ENCODE measurements at places on chromosomes 13 and 19.

GRCh38 chr13:40503011-40503410 is 163.4 kb downstream of the FOXO1 start:
- no peak for DNase-seq

- no peak for DNase-seq
Measured at GRCh38 chr13:110685305-110686020, 20.5 kb downstream of the CARS2 start.

GRCh38 chr19:5676772-5677105 is 3.6 kb downstream of the MICOS13 start:
- DNase-seq: no peak

DNA sequence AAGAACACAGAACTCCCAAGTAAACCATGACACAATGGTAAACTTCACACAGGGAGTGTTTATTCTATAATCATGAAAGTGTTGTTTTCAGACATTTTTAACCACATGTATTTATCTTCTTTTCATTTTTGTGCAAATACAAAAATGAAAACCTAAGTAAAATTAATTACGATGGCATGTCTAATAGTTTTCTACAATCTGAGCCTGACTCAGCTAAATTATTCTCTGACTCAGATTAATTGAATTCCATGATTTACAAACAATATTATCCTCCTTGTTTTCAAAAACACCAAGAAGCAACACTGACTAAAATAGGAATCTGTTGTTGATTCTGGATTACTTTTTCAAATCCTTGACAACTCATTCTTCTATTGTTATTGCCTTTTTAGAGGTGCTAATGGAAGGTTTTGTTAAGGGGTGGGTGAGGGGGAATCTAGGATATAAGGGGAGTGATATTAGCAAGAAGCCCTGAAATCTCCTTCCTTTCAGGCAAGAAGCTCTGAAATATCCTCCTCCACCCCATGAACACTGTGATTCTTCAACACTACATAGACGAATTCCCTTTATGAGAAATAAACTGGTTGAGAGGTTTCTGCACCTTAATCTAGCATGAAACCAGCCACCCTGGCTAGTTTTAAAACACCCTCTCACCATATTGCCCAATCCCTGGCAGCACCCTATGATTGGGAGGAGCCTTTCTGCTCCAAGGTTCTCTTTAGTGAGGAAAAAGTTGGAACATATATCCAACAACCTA is 1057.7 kb upstream of the PCDH20 start:
- no peak for DNase-seq

GRCh38 chr13:25116044-25116443 is 20.1 kb downstream of the PABPC3 start:
- DNase-seq: no peak

GRCh38 chr19:47729468-47729798 is 15.9 kb upstream of the NOP53 start:
- peak; percentile 83 for DNase-seq

- DNase-seq: peak; percentile 3
Measured at GRCh38 chr19:5170329-5170745, 170.3 kb downstream of the PTPRS start.

DNA sequence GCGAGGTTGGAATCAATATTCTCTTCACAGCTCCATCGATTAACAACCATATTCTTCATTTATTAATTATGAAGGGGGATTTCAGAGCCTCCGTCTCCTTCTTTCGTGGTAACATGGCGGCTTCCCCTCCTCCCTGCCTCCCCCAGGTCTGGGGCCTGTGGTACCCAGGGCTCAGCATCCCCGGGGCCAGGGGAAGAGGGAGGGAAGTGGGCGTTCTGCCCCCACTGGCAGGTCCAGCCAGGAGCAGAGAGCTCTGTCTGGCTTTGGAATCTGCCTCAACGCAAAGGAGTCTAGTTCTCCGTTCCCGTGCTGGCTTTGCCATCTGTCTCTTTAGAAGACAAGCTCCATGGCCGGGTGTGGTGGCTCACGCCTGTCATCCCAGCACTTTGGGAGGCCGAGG is 37.8 kb upstream of the ONECUT3 start:
- no peak for DNase-seq

GRCh38 chr19:8036434-8037099 is 16.0 kb upstream of the CCL25 start:
- no peak for DNase-seq

DNA sequence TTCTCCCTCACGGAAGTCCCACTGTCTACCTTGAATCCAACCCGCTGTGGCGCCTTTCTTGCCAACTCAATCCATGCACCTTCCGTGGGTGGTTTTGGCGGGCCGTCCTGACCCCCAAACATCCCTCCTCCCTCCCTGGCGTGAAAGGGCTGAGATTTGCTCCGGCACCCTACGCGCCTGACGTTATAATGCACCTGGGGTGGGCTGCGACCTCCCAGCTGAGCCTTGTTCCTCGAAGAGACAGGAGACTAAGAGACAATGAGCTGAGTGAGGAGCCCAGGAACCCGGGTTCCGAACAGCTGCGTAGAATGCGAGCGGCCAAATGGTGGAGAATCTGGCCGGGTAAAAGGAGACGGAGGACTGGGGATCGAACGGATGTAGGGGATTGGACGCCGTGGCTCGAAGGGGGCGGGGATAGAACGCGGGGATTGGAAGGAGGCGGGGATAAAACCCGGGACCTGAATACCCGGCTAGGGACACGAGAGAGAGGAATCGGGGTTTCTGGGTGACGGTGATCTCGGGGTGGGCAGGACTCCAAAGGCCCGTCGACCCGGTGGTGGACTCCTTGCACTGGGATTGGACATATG is at the start of gene CPT1C:
CPT1C (plus strand) TSS at position 461 of the 587 bp plus-strand sequence. CDS start 1,137 bp downstream, outside the sequence.
- peak; percentile 92 for DNase-seq

GRCh38 chr13:69474011-69474685 is 633.5 kb upstream of the ATXN8OS start:
- no peak for DNase-seq

GRCh38 chr19:41924151-41925145 is 3.8 kb downstream of the ERFL start:
- no peak for DNase-seq

GRCh38 chr19:9295411-9295849 is 14.2 kb downstream of the ZNF699 start:
- no peak for DNase-seq

GRCh38 chr19:51739466-51740213 is 12.0 kb downstream of the FPR1 start:
- DNase-seq: no peak

GRCh38 chr19:345320-345879 is 804 bp upstream of the MIER2 start:
- DNase-seq: no peak

DNA sequence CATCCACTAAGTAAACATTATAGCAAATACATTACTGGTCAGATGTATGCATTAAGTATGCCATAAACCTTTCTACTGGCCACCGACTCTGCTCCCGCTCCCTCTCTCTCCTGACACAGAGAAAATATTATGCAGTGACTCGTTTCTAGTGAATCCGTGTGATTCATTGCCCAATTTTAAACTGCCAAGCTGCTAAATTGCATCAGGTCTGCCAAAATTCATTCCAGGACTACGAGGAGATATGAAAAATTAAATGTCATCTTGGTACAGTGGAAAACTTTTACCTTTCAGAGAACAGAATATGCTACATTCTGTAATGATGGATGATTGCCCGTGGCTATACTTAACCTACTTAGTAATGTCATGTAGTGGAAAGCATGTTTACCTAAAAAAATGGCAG is 368.8 kb upstream of the TSHZ3 start:
- DNase-seq: no peak

DNA sequence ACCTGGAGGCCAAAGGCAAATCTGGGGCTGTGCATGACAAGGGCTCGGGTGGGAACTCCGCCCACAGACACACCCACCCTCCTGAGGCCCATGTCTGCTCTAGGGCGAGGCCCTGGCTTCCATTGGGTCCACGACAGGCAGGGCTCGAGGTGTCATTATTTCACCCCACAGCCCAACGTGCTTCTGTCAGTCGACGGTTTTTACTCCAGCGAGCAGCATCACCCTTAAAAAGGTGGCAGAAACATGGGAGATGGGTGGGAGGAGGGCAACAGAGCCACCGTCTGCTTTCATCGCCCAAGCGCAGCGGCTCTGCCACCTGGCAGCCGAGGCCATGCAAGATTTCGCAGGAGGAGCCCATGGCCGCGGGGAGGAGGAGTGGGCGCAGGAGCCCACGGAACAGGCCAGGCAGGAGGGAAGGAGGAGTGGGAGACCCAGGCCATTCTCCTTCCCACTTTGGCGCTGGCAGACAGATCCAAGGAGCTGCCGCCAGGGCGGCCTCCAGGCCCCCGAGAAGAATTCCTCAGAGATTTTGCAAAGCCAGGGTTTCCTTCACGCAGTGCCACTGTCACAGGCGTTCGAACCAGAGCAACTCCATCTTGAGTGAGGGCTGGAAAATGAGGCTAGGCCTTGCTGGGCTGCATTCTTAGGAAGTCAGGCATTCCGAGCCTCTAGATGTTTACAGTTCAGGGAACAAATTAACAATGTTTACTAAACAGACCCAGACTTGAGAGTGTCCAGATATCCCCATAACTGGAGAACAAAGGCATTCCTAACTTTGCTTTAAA is 49.3 kb upstream of the TUBGCP3 start:
- DNase-seq: no peak

- DNase-seq: no peak
Measured at GRCh38 chr13:64417581-64417980, 2812.6 kb downstream of the PCDH9 start.

DNA sequence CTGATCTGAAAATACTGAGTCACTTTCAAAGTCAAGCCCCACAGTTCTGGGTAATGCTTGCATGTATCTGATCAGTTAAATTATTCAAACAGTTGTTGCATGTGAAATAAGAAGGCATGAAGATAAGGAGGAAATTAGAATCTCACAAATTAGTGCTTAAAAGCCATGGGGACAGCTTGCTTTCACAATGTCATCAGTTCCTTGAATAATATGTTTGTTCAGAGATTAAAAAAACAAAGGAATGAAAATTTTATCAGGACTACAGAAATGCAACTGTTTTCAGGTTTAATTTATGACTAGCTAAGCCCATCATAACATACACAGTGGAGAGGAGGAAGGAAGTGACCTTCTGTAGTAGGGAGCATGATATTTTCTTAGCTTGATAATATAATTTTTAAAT is 150.1 kb downstream of the OXGR1 start:
- no peak for DNase-seq

GRCh38 chr13:74158571-74159352 is 24.6 kb upstream of the KLF12 start:
- DNase-seq: no peak

GRCh38 chr19:29188289-29189032 is 24.5 kb downstream of the UQCRFS1 start:
- DNase-seq: no peak

GRCh38 chr13:105031306-105031705 is 1504.2 kb downstream of the EFNB2 start:
- no peak for DNase-seq

- DNase-seq: no peak
Measured at GRCh38 chr13:112179995-112180394, 113.0 kb downstream of the SOX1 start.

DNA sequence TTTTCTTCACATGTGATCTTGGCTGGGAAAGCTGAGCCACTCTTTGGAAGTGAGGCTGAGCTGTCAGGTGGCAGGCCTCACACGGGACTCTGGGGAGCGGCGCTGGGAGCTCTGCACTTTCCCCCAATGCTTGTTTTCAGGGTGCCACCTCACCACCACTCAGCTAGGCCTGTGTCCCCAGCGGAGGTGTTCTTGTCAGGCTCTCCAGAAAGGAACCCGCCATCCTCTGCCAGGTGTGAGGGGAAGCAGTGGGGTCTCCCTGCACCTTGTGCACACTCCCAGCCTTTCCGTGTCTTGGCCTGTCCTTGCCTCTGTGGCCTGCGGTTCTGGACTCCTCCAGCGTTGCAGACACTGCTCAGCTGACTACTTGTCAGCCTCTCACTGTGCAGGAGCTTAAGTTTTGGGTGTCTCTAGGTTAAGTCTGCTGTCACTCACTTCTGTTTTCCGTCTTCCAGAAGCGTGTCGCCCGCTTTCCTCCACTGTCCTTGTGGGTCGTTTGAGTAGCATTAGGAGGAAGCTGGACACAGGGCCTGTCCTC is 51.9 kb downstream of the GGACT start:
- DNase-seq: no peak

GRCh38 chr19:10808937-10809649 is 26.9 kb downstream of the TMED1 start:
- no peak for DNase-seq

DNA sequence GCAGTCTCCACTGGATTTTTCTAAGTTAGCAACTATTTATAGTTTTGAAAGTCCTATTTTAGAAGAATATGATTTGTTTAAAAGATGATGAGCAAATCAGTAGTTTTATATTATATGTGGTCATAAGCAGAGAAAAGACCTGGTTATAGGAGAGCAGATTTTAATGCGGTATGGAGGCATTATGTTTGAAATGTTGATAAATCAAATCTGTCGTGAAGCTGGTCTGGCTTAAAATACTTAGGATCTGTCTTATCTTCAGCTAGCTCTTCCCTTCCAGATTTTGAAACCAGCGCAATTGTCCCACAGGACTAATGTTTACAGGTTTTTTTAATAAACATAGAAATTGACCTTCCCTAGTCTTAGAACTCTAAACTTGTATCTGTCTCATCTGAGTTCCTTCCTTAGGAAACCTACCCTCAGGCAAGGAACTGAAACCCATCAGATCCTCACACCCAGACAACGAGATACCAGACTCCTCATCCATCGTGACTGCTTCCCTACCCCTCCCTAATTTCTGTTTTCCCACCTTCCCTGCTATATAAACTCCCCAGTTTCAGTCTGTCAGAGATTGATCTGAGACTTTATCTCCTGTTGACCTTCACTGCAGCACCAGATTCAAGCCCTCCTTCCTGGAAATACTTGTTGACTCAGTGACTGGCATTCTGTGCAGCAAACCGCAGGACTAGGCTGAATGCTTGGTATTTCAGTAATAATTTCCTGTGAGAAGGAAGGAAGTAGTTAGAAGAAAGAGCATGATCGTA is 37.8 kb upstream of the CXCL17 start:
- DNase-seq: peak; percentile 19

GRCh38 chr13:59839186-59839585 is 324.5 kb downstream of the DIAPH3 start:
- DNase-seq: no peak

DNA sequence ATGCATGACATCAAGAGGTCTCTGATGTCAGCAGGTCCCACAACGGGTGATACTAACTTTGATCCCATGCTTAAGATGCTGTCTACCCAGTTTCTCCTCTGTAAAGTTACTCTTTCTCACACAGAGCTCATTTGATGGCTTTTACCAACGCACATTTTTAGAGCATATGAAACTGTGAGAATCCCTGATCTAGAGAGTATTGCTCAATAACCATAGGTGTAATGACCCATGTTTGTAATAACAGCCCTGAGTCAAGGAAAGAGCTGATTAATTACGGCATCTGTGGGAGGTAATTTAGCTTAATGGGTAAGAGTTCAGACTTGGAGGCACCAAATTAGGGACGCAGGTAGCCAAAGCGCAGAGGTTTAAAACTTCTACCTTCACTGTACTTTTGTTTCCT is 18.0 kb upstream of the IZUMO2 start:
- no peak for DNase-seq

GRCh38 chr13:68509734-68510621 is 1279.8 kb upstream of the PCDH9 start:
- no peak for DNase-seq

GRCh38 chr19:58170860-58171259 is 12.0 kb upstream of the ZNF274 start:
- DNase-seq: no peak

- DNase-seq: no peak
Measured at GRCh38 chr19:50549927-50550593, 18.2 kb downstream of the LRRC4B start.

All from GM03348 (cell line).